ENCODE measurements at places on chromosomes 2 and 18.
A peak's percentile ranks its signal among the peaks of the same experiment; 100 is the strongest.

GRCh38 chr2:211440107-211440506 lies 883.7 kb downstream of the CPS1 start:
- H3K36me3 ChIP-seq = no peaks in the 10 kb centered on the region
- no peak overlapping the region for H3K4me3 ChIP-seq
- no peak for DNase-seq
- no peak overlapping the region for H3K27ac ChIP-seq
- no peaks in the 10 kb centered on the region for H3K4me1 ChIP-seq
- H3K27me3 ChIP-seq = no peaks in the 10 kb centered on the region

GRCh38 chr2:62050456-62051045 lies 145.1 kb downstream of the COMMD1 start:
- no peak overlapping the region for H3K4me3 ChIP-seq
- H3K27me3 ChIP-seq = no peaks in the 10 kb centered on the region
- peaks cover 16% of the 10 kb centered on the region for H3K4me1 ChIP-seq
- H3K36me3 ChIP-seq = no peaks in the 10 kb centered on the region

GRCh38 chr2:38260469-38260868 lies 116.6 kb downstream of the ATL2 start:
- DNase-seq = peak; percentile 46
- peak overlapping the region; percentile 54 for H3K27ac ChIP-seq

DNA sequence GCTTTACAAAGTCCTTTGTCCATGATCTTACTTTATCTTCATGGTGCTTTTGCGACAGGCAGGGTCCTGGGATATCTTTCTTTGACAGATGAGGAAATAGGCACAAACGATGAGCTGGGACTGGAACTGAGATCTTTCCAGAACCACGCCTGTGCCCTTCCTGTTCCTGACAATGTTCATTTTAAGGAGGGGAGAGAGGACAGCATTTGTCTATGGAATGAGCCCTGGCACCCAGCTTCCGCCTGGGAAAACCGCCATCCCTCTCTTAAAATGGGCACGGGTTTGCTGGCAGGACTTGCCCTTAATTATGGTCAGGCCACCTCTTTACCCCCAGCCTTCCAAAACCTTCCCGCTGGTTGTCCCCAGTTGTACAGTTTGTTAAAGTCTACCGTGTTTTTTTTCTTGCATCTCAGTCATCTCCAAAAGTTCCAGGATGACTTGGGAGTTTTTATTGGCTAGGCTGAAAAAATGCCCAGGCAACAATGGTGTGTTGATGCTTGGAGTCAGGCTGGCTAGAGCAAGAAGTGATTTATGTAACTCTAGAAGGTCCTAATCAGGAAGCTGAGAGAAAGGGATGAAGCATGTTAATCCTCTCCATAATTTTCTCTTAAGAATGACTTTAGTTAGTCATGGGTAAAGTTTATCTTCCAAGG lies 264.9 kb upstream of the EPAS1 start:
- no peaks in the 10 kb centered on the region for H3K36me3 ChIP-seq
- no peaks in the 10 kb centered on the region for H3K27me3 ChIP-seq
- peak overlapping the region; percentile 68 for H3K27ac ChIP-seq
- no peak for DNase-seq
- H3K4me1 ChIP-seq = peaks cover 20% of the 10 kb centered on the region
- no peak overlapping the region for H3K4me3 ChIP-seq

DNA sequence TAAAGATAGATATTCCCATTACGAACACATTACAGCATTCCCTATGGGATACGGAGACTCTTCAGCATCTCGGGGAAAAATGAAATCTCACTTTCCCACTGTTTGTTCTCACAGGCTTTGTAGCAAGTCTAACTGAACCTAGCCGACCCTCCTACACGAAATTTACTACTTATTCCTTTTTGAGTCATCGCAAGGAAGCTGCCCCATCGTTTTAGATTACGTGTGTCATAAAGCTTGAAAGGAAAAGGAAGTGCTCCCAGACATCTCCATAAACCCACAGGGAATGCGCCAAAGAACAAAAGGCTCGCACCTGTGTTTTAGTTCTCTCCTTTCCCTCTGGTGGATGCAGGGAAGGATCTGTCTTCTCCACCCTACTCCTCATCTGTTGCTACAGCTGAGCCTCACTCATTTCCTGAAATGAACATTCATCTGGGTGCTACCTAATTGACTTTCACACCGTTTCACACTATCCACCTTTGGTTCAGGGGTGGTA lies 76.2 kb upstream of the STK39 start:
- DNase-seq = no peak
- H3K27ac ChIP-seq = no peak overlapping the region
- peaks cover 15% of the 10 kb centered on the region for H3K27me3 ChIP-seq
- H3K4me1 ChIP-seq = peaks cover 6% of the 10 kb centered on the region

DNA sequence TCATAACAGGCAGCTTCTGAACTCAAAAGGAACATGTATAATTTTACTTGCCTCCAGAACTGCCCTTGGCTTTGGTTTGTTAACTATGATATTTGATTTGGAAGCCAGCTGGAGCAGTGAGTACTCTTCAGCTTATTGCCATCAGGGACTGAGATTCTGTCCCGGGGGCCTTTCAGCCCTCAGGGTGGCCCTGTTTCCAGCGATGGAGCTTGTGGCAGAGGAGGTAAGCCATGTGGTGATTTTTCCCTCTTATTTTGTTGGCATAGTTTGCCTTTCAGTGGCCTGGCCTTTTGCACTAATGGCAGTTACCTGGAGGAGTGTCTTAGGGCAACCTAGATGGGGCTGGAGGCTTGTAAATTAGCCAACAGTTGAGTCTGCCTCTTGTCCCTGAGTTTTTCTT lies 1955.0 kb upstream of the LRRTM1 start:
- DNase-seq = no peak
- no peak overlapping the region for H3K4me3 ChIP-seq
- no peaks in the 10 kb centered on the region for H3K36me3 ChIP-seq
- no peaks in the 10 kb centered on the region for H3K4me1 ChIP-seq
- H3K27me3 ChIP-seq = no peaks in the 10 kb centered on the region
- no peak overlapping the region for H3K27ac ChIP-seq

- peak overlapping the region; percentile 40 for H3K4me3 ChIP-seq
- H3K4me1 ChIP-seq = peaks cover 65% of the 10 kb centered on the region
- no peak for DNase-seq
- no peaks in the 10 kb centered on the region for H3K27me3 ChIP-seq
These were observed 40.6 kb downstream of the GPD2 start for GRCh38 chr2:156476850-156477206.

- no peaks in the 10 kb centered on the region for H3K4me1 ChIP-seq
- H3K4me3 ChIP-seq = no peak overlapping the region
- H3K27ac ChIP-seq = no peak overlapping the region
- no peak for DNase-seq
- no peaks in the 10 kb centered on the region for H3K36me3 ChIP-seq
These were observed 198.2 kb downstream of the CD8B2 start for GRCh38 chr2:106685180-106685897.

Measured in activated T-cell treated with anti-CD3 and anti-CD28 coated beads, Interleukin-2, amount 50 U/mL, for 24 hours (primary cell).